Stimulated activated CD4-positive, alpha-beta T cell treated with anti-CD3 and anti-CD28 coated beads, Interleukin-15, amount 100 ng/mL, for 1 hour (primary cell): ENCODE measurements at places on chromosomes 6 and 20.

GRCh38 chr20:57747861-57748481 lies 38.2 kb upstream of the PMEPA1 start:
- DNase-seq: no peak

DNA sequence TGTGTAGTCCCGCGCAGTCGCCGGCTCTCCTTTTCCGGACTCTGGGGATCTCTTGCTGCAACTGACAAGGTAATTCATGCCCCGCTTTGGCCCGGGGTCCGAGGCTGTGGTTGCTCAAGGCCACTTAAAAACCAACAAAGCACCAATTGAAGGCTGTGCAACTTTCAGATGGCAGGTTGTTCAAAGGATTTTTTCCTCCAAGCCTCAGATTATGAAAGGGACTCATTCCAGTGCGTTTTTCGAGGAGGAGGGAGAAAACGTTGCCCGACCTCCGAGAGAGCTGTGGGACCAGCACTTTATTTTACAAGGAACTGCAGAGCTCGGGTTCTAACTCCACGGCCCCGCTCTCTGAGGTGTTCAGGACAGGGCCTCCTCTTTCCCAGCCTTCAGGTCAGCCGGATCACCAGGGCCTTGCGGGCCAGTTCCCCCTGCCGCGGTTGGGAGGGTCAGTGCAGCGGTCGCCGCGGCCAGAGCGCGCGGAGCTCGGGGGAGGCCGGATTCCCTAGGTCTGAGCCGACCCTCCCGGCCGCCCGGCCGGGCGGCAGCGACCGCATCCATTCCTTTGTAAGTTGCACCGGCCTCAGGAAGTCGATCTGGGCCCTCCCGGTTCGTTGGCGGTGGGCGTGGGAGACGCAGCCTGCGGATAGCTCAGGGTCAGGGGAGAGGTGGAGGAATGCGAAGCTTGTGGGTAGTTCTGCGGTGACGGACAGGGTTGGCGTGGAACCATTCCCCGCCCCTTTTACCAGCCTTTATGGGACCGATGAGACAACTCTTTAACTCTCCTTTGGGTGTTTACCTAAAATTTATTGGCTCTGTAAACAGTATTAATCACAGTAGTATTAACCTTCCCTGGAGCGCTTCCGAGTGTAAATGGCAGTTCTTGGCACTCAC lies 1.6 kb downstream of the UTRN start:
- DNase-seq: no peak

- no peak for DNase-seq
These were observed 10.2 kb upstream of the MYT1 start for GRCh38 chr20:64153861-64154589.

DNA sequence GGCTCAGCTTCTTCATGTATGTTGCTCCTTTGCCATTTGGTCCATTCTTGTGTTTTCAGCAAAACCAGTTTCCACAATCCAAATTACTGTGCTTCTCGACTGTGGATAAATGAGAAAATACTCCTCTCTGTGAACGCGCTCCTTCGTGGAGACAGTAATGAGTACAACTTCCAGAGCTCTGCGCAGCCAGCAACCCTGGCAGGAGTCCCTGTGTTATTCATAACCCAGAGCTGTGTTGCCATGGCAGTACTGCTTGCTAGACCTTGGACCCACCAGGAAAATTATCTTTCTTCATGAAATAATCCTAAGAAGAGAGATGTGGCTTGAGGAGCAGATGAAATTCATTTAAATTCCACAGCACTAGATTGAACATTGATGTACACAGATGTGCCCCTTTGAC lies 73.7 kb downstream of the SLC22A3 start:
- DNase-seq: no peak

GRCh38 chr20:34527016-34527415 lies 10.8 kb downstream of the DYNLRB1 start:
- DNase-seq: no peak

DNA sequence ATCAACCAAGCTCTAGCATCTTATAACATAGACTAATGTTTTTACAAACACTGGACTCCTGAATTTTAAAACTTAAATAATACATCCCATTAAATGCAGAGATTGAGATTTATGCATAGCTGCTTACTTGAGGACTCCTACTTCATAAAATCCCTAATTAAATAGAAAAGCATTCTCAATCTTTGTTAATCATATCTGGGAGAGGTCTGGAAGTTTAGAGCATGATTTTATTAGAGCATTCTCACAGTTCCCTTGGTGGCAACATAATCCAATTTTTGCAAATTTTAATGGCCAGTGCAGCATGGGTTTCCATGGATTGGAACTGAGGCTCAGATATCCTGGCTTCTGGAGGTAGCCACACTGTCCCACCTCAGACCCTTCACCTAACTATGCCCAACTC lies 19.5 kb downstream of the BTBD3 start:
- DNase-seq: no peak

DNA sequence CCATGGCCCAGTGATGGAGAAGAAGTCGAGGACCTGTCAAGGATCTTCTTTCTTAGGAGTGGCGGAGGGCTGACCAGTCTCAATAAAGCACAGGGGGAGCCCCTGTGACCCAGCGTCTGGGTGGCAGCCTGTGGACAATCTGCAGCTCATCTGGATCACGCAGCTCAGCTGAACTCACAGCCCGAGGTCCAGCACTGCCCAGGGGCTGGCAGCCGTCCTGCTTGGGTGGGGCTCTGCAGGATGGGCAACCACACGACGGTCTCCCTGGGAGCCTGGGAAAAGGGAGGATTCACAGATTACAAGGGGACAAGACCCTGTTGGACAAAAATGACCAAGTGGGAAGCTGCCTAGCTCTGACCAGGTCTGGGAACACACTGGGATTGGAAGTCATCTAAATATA lies 110.8 kb downstream of the MYLK4 start:
- no peak for DNase-seq

- no peak for DNase-seq
These were observed 56.6 kb upstream of the BLCAP start for GRCh38 chr20:37584238-37584807.

DNA sequence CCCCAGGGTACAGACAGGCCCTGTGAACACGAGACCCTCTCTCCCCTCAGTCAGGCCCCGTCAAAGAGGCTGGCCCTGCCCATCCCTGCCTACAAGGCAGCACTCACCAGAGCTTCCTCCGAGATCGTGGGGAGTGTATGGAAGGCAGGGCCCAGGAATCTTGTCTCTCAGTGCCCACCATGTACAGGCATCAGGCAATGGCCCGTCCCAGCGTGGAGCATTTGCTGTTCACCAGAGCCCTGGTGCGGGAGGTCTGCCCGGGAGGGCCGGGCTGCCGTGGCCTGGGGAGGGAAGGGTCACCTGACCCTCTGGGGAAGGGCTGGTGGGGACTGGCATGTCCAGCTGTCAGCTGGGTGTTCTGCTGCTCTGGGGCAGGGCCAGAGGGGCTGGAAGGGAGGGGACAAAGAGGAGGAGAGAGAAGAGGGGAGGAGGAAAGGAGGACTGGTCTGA lies at the start of gene IP6K3:
IP6K3 (minus strand) TSS at position 255 of the 450 bp plus-strand sequence. CDS start 11,429 bp downstream, outside the sequence.
- no peak for DNase-seq

- DNase-seq: no peak
These were observed 36.3 kb downstream of the PLEKHG1 start for GRCh38 chr6:150635906-150636514.
